AML-193 (cell line): ENCODE measurements at places on chromosomes 5 and 9.

DNA sequence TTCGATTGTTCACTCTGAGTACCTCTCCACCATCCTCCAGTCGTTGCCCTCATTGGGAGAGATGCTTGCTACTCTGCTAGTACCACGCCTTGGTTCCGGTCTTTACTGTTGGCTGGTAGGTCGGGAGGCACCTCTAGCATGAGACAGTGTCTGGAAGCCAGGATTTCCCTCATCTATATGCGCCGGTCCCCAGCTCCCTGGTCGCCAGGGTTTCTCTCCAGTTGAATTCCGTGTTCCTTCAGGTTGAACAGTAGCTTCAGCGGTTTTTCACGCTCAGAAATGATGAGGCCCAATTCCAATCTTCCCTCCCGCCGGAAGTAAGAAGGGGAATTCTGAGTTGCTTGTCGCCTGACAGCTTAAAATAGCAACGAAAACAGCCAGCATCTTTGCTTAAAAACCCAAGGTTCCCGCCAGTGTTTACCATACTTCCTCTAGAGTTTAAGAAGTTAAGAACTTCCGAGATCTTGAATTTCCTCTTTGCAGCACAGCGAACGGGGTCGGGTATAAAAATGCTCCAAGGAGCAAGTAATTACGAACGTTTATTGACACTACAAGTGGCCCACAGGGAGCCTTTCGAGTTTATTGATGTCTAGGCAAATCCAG lies 1.3 kb upstream of the ST8SIA4 start:
- peak; percentile 35 for DNase-seq

GRCh38 chr5:68771221-68771620 lies 322.6 kb upstream of the SLC30A5 start:
- no peak for DNase-seq

- no peak for DNase-seq
Measured at GRCh38 chr5:95617057-95617456, 2.8 kb upstream of the GPR150 start.

DNA sequence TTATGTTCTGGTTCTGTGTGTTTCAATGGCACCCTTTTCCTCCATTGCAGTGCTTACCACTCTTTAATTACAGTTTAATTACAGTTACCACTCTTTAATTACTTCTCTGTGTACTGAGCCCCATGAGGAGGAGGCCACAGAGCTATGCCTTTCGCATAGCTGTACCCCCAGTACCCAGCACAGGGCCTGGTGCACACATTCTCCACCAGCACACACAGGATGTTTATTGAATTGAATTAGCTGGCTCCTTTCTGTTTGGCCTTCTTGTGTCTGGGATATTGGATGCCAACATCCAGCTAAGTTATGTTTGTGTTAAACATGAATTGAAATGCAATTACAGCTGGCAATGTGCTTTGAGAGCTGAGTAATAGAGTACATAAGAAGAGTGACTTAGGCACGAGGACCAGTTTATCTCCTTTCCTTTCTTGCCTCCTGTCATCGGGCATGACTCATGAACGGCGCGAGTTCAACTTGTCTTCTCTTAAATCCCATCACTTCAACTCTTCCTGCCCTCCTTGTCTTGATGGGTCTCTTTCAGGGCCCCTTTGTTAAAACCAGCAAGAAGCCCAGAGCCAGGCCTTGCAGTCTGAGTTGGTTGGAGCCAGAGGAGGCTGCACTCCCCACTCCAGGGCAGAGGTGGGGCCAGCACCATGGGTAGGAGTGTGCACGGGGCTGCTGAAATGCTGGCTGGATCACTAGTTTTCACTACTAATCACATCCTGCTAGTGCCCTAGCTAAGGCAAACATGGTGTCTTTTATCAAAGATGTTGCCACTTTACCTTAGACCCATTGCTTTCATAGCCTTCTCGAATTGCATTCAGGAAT lies 37.4 kb downstream of the MVB12B start:
- DNase-seq, result no peak

GRCh38 chr5:81125959-81126358 lies 107.2 kb upstream of the CKMT2 start:
- peak; percentile 37 for DNase-seq

GRCh38 chr9:14523545-14523944 lies 169.7 kb downstream of the ZDHHC21 start:
- no peak for DNase-seq

DNA sequence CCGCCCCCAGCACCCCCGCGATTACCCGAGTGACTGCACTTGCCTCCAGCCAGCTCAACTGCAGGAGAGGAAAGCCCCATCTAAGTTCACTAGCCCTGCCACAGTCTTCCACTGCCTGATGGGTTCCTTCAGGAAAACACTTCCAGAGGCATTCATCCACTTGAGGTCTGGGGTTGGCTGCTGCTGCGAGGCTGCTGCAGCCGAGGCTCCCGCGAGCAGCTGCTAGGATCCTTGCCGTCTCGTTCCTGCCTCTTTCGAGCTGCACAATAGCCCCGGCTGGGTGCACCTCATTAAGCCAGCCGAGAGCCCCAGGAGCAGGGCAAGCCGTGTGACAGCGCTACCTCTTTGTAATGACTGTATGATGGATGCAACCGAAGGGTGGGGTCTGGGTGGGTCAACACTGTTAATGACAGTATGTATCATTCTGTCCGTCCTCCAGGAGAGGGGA lies 24.2 kb upstream of the ELAVL2 start:
- no peak for DNase-seq

DNA sequence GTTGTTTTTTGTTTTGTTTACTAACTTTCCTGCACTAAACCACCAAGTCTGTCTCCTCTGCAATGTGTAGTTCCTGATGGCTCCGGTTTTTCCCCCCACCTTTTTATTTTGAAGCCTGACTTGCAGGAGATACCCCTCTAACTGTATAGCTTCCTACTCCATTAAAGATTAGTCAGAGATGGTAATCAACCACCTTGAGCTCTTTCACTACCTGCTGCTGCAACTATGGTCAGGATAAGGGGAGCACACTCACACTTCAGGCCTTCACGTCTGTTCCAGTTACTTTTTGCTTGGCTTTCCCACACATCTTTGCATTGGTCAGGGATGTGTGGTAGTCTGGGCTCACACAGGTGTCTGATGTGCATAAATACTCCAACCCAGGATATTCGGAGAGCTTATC lies 63.4 kb downstream of the NR6A1 start:
- DNase-seq, result no peak

GRCh38 chr5:88827997-88828396 lies 55.0 kb downstream of the MEF2C start:
- DNase-seq, result no peak

- DNase-seq, result no peak
Measured at GRCh38 chr9:12794101-12794799, 19.4 kb downstream of the LURAP1L start.

DNA sequence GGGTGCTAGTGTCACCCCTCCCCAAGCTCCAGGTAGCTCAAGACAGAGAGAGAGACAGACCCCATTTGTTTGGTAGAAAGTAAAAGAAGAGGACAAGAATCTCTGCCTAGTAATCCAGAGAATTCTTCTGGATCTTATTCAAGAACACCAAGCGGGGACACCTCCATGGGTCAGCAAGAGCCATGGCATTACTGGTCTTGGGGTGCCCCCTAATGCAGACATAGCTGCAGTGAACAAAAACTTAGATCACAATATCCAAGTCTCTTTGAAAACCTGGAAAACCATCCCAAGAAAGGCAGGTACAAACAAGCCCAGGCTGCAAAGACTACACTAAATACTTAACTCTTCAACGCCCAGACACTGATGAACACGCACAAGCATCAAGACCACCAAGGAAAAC lies 29.9 kb upstream of the PDE4D start:
- DNase-seq, result no peak

DNA sequence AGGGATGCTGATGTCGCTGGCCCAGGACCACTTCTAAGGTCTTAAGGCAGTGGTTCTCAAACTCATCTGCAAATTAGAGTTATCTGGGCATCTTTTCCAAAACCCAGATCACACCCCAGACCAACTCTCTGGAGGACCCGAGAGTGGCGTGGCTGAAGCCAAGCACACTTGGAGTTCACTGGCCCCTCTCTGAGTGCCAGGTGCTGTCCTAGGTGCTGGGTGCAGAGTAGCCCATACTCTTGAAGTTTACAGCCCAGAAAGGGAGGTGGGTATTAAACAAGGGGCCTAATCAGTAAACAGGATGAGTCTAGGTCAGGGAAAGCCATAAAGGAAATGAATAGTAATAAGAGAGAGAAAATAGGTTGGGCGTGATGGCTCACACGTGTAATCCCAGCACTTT lies 17.6 kb downstream of the CAMK2A start:
- DNase-seq, result no peak

DNA sequence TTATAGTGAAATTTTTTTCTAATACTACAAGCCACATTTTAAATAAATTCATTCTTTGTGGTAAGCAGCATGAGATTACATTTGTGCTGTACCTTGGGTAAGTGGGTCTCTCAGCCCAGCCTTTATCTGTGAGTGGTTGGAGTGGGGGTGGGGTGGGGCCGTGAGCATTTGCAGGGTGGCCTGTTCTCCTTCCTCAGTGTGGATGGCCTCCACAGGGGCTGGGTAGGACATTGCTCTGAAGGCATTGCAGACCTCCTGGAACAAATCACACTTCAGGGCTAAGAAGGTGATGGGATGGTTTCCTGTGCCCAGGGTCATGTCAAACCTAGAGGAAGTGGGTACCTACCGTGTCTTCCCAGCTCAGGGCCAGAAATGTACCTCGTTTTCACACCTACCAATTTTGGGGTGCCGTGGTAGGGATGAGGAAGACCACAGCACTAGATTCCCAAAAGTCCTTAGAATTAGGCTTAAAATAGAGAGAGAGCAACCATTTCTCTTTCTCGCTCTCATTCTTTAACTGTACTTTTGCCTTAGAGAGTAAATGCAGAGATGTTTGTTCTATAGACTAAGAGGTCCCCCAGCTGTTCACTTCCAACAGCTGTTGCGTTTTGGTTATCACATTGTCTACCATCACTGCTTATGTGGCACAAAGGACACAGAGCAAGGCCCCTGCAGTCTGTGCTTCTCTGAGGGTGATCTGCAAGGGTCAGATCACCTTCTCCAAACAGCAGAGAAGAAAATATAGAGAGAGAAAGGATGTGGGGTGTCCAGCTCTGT lies 83.4 kb upstream of the CTSL start:
- no peak for DNase-seq

GRCh38 chr9:127368852-127369402 lies 28.0 kb upstream of the SLC2A8 start:
- no peak for DNase-seq

GRCh38 chr9:72588336-72588735 lies 66.9 kb downstream of the TMC1 start:
- no peak for DNase-seq

DNA sequence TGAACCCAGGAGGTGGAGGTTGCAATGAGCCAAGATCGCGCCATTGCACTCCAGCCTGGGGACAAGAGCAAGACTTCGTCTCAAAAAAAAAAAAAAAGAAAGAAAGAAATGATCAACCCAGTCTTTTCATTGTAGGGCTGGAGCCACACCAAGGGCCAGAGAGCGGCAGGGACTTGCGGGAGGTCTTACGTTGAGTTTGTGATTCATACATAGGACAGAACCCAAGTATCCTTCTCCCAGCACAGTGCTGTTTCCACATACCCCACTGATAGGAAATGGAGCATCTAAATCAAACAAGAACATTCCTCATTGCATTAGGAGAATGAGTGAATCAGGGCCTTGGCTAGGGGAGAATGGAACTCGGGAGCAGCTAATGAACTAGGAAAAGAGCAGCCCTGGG lies 3.5 kb upstream of the TNIP1 start:
- DNase-seq, result no peak

DNA sequence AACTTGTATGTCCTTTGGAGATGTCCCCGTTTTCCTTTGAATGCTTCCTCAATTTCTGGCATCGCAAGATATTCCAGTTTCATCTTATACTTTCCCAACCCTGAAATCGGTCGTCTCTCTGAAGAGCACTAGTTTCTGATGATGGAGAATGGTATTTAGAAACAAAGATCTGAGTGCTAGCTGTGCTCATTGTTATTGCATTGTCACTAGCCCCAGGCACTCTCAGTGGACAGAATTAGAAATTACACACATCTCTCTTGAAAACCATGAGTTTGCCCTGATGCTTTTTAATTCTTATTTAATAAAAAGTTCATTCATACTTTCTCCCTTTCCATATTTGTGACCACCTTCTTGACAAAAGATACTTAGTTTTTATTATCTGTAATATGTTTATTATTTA lies 67.7 kb downstream of the C9orf152 start:
- no peak for DNase-seq

DNA sequence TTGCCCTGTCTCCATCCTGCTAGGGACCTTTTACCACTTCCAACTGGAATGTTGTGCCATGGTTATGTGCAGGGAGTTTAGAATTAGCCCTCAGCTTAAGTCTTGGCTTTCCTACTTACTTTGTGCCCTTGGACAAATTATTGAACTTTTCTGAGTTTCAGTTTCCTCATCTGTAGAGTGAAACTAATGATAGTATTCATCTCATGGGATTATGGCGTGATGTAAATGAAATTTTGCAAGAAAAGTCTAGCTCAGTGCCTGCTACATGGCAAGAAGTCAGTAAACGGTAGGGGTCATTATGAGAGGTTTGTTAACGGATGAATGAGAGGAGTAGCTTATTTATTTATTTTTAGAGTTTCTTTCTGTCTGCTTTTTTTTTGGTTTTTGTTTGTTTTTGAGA lies 1.8 kb downstream of the MVB12B start:
- no peak for DNase-seq

GRCh38 chr5:158127536-158127935 lies 268.6 kb upstream of the CLINT1 start:
- DNase-seq, result no peak

- DNase-seq, result no peak
Measured at GRCh38 chr9:124696101-124696500, 75.0 kb downstream of the NR6A1 start.

DNA sequence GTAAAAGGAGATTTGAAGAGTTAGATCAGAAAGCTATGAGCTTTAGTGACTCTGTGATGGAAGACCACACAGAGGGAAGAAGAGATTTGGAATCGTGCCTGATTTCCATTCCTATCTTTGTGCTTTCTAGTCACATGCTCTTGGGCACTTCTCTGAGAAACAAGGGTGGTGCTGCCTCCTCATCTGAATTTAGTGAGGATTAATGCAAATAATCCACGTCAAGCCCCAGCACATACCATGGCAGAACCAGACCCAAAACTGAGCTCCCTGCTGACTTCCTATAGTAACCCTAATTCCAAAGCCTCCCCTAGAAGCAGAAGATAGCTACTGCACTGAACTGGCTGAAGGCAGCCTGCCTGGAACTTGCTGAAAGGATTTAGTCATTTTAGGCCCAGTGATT lies 17.7 kb downstream of the SLC45A2 start:
- no peak for DNase-seq

DNA sequence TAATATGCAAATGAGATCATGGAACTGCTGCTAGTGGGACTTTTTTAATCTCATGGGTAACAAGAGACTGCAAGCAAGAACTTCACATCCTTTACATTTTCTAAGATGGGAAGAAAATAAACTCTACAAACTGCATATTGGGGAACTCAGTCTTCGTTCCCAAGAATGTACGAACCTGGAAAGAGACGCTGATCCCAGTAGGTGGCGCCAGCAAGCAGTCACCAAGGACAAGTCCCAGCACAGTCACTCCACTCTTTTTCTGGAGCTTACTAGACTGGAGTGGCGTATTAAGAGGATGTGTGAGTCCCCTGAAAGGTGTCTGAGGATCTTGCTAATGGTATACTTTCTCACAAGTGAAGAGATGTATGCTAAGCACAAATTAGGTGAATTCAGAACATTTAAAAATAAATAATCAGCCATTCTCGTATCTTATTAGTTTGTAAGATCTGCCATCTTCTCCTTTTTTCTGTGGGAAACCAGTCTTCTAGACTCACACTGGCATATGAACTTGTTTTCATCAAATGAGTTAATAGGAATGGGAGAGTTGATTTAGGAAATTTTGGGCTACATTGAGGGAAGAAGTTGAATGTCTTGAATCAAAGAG lies 16.0 kb upstream of the PUM3 start:
- peak; percentile 42 for DNase-seq

GRCh38 chr5:131281133-131281867 lies 17.4 kb downstream of the CDC42SE2 start:
- no peak for DNase-seq
